Ecto neural progenitor cell (in vitro differentiated cells): ENCODE measurements at places on chromosomes 5 and 9.

GRCh38 chr5:10663489-10664179, 97.4 kb downstream of the DAP start:
- DNase-seq, result no peak

- no peak for DNase-seq
Measured at GRCh38 chr5:96562614-96563013, 99.6 kb upstream of the CAST start.

GRCh38 chr5:131533836-131534235, 101.2 kb downstream of the RAPGEF6 start:
- no peak for DNase-seq

DNA sequence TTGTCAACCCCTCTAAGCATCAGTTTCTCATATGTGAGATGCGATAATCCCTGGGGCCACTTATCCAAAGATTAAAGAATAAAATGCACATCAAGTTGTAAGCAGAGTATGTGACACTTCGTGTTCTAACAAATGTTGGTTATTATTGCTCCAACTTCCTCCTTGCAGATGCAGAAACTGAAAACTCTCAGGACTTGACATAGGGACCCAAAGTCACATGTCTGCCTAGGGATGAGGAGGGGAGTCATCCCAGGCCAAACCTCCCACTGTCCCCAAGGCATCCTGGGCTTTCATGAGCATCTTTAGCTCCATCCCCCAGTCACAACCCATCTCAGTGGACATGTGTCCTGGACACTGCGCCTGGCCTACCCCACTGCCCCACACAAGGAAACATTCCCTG, 27.5 kb upstream of the SYK start:
- DNase-seq, result no peak

DNA sequence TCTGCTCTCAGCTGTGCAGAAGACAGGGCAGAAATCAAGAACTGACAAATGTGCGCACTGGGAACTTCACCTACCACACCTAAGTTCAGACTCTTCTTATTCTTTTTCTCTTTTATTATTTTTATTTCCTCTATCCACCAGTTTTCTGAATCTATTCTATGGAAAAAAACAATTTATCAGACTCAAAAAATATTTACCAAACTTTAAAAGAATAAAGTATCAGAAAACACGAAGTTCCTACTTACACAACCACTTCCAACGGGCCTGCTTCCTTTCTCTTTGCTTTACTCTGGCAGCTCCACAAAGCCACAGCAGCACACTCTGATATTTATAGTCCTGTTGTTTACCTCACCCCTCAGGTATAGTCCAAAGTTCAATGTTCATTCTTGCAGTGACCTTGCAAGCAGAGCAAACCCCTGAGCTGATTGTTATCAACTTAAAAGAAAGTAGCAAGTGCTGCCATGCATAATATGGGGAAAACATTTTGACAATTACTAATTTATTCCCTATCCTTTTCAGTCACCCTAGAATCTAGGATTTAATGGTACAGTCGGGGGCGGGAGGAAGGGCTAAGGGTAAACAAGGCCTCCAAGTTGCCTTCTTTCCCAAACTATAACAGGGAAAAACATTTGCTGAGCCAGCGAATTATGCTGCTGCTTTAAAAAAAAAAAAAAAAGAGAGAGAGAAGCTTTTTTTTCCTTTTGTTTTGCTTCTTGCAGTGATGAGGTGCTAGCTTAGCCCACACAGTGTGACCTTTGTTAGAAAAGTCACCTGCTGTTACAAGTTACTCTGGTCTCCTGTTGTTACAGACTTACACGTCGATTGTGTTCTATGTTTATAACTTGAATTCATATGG, at the start of gene SELENOP:
TSS of gene SELENOP (minus strand) at position 302 of the 856 bp plus-strand sequence. CDS start 3,539 bp downstream, outside the sequence.
- DNase-seq, result no peak

- DNase-seq, result no peak
Measured at GRCh38 chr5:142320430-142320738, 4.4 kb downstream of the SPRY4 start.

GRCh38 chr5:106940986-106941385, 729.8 kb downstream of the EFNA5 start:
- DNase-seq, result no peak
